Heart right ventricle (tissue), 16 donors: ENCODE measurements at places on chromosomes 12 and 14.

GRCh38 chr14:60514741-60515491 lies 6.0 kb downstream of the SIX6 start:
- DNase-seq = peak; percentile 14

DNA sequence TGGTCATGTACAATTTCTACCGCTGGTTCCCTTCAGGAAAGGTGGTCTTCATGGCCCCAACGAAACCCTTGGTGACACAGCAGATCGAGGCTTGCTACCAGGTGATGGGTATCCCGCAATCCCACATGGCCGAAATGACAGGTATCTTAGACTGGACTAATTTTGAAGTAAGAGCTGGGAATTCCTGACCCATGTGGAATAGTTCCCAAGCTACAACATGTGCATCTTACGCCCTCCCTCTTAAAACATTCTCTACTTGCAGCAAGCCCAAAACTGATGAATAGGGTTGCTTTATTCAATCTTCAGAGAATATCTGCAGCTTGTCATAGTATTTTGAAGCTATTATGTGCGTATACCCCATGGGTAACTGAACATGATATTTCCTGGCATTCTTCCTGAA lies 669 bp downstream of the FANCM start:
- DNase-seq = no peak

GRCh38 chr12:92745856-92746550 lies 43.2 kb downstream of the PLEKHG7 start:
- DNase-seq = peak; percentile 86

DNA sequence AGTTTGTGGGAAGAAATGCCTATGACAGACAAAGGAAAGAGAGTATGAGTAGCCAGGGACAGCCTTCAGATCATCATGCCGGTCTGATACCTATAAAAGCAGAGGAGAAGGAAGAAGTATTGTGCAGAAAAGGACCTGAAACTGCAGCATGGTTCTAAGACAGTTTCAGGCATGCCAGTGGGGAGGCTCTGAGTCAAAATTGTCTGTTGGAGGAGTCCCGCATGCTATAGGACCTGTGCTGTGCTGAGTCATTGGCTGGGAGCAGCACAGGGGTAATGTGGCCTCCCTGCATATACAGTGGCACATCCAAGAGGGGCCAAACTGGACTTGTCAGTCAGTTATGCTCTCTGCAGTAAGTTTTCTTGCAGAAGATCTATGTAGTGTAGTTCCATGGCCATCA lies 40.7 kb downstream of the NEUROD4 start:
- no peak for DNase-seq
